NCI-H82 (cell line): ENCODE measurements at places on chromosomes 13 and 19.

DNA sequence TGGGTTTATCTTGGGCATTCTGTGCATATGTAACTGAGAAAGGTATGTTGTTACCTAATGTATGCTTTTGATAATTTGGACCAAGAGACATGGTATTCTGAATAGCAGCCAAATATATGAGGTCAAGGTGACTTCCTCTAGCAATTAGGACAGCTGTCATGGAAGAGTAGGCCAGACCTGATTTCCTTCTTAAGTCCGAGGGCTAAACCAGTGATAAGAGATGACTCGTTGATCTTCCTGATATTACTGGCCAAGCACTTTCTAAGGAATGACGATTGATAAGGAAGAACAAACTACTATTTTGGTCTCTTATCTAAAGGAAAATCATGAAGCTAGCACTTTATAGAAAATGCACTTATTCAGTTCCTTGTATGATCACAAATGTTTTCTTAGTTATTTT is 42.7 kb downstream of the ARHGAP35 start:
- DNase-seq: no peak

- DNase-seq: peak; percentile 60
Observed at GRCh38 chr13:72808917-72809500, 27.1 kb downstream of the PIBF1 start.

DNA sequence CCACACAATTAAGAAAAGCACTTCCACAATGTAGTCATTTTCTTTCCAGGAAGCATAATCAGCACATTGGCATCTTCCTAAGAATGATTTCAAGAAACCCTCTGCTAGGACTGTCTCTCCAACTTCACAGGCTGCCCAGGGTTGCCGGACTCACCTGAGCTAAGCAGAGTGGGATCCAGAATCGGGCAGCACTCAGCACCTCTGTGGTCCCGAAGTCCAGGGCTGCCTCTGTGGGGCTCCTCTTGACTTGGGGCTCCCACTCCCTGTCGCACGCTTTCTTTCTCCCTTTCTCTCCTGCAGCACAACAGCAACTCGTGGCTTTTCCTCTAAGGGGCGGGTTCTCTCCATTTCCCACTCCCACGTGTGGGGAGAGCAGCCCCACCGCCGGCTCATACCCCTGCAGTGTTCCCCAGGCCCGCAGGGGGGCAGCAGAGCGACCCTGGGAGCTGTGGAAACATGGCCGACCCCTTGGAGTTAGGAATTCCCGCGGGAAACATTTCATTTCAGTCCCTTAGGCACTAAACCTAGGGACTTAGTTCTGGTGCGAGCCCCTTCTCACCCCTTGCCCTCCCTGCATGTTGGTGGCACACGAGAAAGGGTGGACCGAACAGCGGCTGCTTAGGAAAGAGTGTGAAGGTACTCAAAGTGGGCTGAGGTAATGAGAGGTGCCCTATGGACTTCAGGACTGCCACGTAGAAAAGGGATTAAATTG is at the start of gene TMEM272:
TMEM272 (minus strand) TSS at position 316 of the 712 bp plus-strand sequence. CDS start 6,647 bp downstream, outside the sequence.
- DNase-seq: peak; percentile 96

GRCh38 chr19:8973501-8974091 is 36.6 kb downstream of the MUC16 start:
- DNase-seq: no peak

GRCh38 chr13:74077375-74077774 is 56.8 kb downstream of the KLF12 start:
- DNase-seq: no peak

- no peak for DNase-seq
Observed at GRCh38 chr13:51922771-51923480, 61.2 kb downstream of the CCDC70 start.

GRCh38 chr19:1736927-1737326 is 16.4 kb upstream of the ONECUT3 start:
- DNase-seq: no peak

DNA sequence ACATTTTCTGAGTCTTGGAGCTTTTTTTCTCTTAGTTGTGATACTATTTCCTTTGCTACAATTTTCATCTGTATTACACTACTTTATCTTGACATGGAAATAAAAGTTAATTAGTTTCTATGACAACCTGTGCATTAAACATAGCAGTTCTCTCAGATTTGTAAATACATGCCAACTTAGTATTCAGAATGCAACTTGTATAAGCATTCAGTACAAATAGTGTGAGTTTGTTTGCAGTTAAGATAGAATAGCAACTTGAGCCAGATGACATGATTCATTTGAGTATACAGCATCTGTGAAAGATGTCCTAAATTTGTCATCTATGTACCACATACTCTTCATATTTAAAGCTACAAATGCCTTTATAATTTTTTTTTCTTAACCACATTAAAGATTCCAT is 98.1 kb downstream of the DACH1 start:
- DNase-seq: no peak

GRCh38 chr19:9139609-9140158 is 513 bp upstream of the ZNF317 start:
- no peak for DNase-seq

- DNase-seq: no peak
Observed at GRCh38 chr13:94233837-94234236, 245.6 kb downstream of the DCT start.

DNA sequence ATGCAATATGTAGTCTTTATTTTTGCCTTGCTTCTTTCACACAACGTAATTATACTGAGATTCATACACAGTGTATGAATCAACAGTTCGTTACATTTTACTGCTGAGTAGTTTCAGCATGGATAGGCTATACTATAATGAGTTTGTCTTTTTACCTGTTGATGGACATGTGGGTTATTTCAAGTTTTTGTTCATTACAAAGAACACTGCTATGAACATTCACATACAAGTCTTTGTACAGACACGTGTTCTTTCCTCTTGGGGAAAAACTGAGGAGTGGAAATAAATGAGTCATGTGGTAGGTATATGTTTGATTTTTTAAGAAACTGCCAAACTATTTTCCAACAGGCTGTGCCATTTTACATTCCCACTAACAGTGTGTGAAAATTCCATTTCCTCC is 35.1 kb downstream of the ENOX1 start:
- DNase-seq: no peak

- DNase-seq: no peak
Observed at GRCh38 chr19:33826521-33826920, 29.9 kb downstream of the KCTD15 start.

DNA sequence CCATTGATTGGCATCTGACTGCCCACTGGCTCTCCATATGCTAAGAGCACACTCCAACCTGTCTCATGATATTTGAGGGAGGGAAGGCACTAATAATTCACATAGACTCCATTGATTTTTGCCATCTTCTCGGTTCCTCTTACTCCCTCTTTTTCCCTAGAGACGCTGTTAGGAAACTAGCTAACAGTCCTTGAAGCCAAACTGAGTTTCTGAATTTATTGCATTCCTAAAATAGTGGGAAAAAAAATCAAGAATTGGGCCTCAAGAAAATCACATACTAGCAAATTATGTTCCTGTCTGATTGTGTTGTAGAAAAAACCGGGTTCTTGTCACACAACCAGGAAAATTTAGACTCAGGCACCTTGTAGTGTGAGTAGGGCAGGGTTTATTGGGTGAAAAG is 86.4 kb upstream of the SLC7A1 start:
- no peak for DNase-seq

DNA sequence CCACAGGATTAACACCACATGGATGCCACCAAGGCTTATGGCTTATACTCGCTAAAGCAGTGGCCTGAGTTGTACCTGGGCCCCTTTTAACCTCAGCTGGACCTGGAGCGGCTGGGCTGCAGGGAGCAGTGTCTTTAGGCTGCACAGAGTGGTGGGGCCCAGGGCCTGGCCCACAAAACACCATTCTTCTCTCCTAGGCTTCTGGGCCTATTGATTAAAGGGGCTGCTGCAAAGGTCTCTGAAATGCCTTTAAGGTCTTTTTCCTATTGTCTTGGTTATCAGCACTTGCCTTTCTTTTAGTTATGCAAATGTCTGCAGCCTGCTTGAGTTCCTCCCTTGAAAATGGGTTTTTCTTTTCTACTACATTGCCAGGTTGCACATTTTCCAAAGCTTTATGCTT is 973.9 kb upstream of the PRR20A start:
- no peak for DNase-seq

DNA sequence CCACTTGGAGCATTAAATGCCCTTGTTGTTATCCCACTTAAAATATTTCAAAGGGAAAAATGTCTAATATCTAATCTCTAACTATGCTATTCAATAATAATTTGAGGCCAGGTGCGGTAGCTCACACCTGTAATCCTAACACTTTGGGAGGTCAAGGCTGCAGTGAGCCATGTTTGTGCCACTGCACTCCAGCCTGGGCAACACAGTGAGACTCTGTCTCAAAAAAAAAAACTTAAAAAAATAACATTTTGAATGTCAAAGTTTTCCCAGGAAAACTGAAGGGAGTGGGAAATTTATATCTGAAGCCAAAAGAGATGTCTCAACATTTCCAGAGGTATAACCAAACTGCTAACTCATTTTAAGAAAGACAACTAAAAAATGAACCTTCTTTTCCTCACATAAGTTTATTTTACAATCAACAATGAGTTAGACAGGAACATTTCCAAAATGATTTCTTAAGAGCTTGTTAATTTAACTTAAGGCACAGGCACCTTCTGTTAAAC is 47.9 kb downstream of the CAB39L start:
- no peak for DNase-seq

DNA sequence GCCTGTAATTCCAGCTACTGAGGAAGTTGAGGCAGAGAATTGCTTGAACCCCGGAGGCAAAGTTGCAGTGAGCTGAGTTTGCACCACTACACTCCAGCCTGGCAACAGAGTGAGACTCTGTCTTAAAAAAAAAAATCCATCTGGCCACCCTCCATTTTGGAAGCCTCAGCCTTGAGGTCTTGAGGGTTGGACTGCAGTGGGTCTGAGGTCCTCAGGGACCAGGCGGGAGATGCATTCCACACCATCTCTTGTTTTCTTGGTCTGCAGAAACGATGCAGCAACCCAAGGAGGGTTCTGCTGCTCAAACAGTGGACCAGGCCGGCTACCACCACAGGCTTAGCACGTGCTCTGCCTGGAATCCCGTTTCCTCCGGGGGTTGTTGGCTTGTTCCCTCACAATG is 299.3 kb downstream of the FGF9 start:
- no peak for DNase-seq

DNA sequence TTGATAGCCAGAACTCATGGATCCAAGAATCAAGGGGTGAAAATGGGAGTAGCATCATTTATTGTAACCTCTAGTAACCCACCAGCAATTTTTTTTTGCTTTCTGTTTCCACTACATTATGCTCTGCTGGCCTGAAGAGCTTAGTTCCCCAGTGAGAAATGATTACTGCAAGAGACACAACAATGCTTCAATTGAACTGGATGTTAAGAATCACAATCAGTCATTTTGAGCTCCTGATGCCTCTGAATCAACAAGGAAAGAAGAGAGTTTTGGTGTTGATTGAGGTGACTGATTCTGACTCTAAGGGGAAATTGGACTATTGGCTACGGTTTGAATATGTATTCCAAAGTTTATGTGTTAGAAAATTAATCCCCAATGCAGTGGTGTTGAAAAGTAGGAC is 1084.4 kb downstream of the SLITRK1 start:
- DNase-seq: no peak

GRCh38 chr13:72194523-72194922 is 327.5 kb upstream of the DACH1 start:
- no peak for DNase-seq

DNA sequence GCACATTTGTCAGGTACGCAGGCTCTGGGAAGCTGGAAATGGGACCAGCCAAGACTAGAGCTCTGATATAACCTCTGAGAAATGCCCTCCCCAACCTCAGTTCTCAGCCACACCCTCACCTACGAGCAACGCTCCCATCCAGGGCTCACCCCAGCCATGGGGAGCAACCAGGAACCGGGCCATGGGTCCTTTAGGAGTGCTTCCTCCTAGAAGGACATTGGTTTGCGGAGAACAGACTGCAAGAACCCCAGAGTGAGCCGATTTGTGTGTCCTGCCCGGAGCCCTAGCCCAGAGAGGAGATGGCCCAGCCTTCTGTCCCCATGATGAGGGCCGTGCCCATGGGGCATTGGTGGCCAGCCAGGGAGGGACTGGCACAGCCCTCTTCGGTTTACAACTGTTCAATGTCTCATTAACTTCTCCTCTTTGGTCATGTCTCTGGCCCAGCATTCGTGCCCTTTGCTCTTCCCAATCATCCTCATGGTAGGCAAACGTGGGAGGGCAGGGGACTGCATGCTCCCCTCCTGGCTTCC is 32.9 kb upstream of the IGSF23 start:
- no peak for DNase-seq

- DNase-seq: no peak
Observed at GRCh38 chr13:111561091-111561781, 240.8 kb downstream of the TEX29 start.

DNA sequence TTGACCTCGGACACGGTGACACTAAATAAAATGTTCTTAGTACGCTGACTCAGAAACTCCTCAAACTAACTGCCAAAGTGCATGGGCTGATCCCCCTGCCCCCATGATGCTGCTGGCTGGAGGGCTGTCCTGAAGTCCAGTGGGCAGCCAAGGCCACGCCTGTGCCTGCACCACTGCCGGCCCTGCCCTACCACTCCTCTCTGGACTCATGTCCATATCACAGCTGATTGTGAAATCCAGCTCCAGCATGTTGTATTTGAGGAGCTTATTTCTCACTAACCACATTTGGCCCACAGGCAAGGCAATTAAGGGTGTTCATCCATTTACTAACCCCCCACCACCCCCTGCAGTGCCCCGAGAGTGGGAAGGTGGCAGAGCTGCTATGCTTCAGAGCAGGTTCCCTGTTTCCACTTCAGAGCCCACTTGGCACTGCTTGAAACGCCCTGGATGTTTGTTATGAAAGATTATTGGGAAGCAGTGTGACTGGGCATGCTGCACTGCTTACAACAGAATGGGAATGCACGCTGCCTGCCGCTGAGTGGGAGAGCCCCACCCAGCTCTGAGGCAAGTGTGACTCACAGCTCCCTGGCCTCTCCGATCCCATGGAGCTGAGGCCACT is 114.0 kb downstream of the UQCRFS1 start:
- no peak for DNase-seq

GRCh38 chr19:29804493-29804892 is 7.3 kb upstream of the CCNE1 start:
- DNase-seq: peak; percentile 21

DNA sequence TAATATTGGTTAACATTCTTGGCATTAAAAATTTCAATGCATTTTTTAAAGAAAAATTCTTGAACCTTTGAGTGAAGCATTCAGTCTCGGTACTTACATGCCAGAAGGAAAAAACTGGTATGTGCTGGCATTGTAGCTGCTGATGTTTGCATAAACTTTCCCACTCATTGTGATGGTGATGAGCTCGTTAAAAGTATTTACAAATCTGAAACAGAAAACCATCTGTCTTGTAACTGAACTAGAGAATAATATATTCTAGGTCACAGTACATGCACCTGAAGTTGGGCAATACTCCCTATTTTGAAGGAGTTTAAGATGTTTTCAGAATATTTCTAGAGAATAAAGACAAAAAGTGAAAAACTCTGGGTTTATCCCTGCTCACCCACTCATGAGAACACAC is 64.1 kb downstream of the SLC15A1 start:
- DNase-seq: no peak

- DNase-seq: no peak
Observed at GRCh38 chr19:28284389-28284788, 928.6 kb downstream of the UQCRFS1 start.
